ENCODE measurements at places on chromosomes 5 and 9. TPM values are rescaled to one million over a fixed set of nuclear protein-coding genes. Genes with fewer than 3 reads are reported as not detected.

DNA sequence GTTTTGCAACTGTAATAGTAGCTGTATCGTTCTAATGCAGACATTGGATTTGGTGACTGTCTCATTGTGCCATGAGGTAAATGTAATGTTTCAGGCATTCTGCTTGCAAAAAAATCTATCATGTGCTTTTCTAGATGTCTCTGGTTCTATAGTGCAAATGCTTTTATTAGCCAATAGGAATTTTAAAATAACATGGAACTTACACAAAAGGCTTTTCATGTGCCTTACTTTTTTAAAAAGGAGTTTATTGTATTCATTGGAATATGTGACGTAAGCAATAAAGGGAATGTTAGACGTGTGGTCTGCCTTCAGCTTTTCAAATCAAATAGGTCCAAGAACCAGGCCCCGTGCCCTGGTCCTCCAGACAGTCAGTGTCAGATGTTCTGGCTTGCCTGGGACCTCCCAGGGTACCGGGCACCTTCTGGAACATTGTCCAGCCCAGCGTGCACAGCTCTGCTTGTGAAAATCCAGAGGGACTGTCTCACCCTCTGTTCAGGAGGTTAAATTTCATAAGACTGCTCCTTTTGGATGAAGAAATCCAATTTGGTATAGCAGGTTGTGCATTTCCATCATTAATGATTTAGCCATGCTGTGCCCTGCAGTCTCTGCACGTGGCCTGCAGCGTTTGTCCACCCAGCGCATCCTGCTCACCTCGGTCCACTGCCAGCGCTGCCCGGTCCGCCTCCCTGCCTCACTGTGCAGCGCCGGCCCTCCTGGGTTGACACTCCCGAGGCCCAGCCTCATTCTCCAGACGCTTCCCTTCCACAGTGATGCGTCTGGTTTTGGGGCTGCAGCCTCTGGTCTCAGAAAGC, 6.6 kb upstream of the AHRR start:
- no peak for DNase-seq

The STK32A gene
- total RNA-seq: not detected

The HEXB gene
- total RNA-seq: 182 TPM

DNA sequence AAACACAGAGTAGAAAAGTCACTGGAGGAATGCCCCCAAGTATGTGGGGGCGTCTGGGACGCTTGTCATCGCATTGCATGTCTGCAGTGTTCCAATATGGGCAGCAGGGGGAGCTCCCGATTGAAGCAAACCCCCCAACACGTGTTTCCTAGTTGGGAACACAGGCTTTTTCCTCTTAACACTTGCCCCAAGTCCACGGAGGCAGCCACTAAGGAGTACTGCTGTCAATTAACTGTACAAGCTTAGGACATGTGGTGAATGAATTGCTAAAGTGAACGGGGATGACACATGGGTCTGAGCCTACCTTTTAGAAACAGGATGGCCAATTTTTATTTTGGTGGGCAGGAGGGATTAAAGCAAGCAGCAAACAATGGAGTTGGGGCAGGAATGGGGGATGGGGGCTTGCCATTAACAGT, 2.2 kb downstream of the GABRB2 start:
- peak; percentile 12 for DNase-seq

DNA sequence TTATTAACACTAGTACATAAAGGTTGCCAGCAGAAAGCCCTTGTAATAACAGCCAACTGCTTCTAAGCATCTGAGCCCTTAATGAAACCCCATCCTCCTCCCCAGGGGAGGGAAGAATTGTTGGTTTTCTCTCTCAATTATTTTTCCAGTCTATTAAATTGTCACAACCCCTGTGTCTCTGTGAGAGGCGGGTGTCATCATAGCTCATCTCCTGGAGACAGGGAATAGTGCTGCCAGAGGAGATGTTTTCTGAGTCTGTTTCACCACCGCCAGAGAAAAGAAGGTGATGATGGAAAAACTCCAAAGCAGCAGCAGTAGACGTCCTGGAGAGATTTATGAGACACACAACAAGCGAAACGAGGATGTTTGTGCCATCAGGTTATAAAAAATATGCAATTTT, 271.1 kb upstream of the NMUR2 start:
- DNase-seq: no peak

GRCh38 chr5:305459-305858, 16.1 kb upstream of the AHRR start:
- no peak for DNase-seq

GRCh38 chr5:80854583-80854982, 105.6 kb upstream of the RASGRF2 start:
- no peak for DNase-seq

GRCh38 chr9:107102011-107102410, 181.1 kb upstream of the RAD23B start:
- DNase-seq: no peak

The NEURL1B gene
- 1.6 TPM for total RNA-seq

DNA sequence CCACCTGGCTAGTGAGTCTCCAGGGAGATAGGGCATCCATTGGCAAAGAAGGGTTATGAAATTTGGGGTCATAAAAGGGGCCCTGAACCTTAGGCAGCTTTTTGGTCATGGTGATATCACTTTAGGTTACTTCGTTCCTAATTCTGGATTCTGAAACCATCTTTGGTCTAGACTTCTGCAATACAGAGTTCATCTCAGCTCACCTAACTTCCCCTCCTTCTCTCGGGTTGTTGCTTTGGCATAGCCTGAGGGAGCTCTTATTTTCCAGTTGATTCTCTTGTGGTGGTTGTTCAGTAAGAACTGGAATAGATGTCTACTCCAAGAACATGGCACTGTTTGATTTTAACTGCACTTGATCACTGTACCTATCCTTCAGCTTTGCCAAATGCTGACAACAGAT, 148.9 kb upstream of the RUSC2 start:
- DNase-seq: no peak

DNA sequence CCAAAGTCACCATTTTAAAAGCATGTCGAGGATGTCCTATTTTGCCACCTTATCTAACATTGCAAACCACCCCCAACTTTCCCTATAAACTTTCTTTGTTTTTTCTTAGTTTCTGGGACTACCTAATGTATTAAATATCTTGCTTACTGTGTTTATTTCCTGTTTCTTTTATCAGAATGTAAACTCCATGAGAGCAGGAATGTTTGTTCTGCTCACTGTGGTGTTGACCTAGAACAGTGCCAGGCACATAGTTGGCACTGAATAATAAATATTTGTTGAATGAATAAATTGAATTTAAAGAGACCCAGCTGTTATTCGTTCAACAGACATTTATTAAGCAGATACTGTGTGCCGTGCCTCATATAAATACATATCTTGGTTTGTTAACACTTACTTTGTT, 35.2 kb downstream of the MACIR start:
- no peak for DNase-seq

- no peak for DNase-seq
These were observed 35.8 kb upstream of the CDH6 start for GRCh38 chr5:31157720-31158119.
